ENCODE measurements at places on chromosomes 13 and 19.

GRCh38 chr19:6213266-6213595 is 66.5 kb downstream of the MLLT1 start:
- DNase-seq = no peak

GRCh38 chr13:28558567-28558966 is 63.6 kb upstream of the FLT1 start:
- no peak for DNase-seq

- DNase-seq = no peak
These were observed 323.1 kb downstream of the ZNF536 start for GRCh38 chr19:30695171-30695875.

- peak; percentile 21 for DNase-seq
These were observed 1.3 kb downstream of the IZUMO1 start for GRCh38 chr19:48745208-48745995.

DNA sequence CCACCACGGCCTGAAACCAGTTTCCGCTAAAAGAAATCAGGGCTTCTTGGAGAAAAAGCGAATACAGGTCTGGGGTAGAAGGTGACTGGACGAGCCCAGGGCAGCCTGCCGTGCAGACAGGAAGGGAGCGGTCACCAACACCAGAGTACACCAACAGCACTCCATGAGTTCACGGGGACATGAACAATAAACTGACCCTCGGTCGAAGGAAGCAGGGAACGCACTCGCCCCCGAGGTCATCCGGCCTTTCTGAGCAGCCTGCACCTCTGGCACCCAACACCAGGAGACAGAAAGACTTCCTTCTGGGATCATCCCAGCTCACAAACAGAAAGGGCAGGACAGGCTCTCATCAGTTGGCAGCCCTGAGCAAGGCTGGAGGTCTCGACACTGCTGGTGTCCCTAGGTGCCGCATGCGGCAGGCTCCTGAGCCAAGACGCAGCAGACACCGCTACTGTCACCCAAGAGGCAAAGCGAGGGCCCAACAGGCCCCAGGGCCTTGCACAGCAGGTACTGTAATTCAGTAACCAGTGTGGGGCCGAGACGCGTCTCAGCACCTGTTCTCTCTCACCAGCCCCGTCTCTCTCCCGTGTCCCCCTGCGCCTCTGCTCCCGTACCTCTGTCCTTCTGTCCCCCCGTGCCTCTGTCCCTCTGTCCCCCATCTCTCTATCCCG is 18.0 kb downstream of the DCUN1D2 start:
- DNase-seq = no peak

- no peak for DNase-seq
These were observed 688 bp downstream of the ZNF225 start for GRCh38 chr19:44113784-44114390.

DNA sequence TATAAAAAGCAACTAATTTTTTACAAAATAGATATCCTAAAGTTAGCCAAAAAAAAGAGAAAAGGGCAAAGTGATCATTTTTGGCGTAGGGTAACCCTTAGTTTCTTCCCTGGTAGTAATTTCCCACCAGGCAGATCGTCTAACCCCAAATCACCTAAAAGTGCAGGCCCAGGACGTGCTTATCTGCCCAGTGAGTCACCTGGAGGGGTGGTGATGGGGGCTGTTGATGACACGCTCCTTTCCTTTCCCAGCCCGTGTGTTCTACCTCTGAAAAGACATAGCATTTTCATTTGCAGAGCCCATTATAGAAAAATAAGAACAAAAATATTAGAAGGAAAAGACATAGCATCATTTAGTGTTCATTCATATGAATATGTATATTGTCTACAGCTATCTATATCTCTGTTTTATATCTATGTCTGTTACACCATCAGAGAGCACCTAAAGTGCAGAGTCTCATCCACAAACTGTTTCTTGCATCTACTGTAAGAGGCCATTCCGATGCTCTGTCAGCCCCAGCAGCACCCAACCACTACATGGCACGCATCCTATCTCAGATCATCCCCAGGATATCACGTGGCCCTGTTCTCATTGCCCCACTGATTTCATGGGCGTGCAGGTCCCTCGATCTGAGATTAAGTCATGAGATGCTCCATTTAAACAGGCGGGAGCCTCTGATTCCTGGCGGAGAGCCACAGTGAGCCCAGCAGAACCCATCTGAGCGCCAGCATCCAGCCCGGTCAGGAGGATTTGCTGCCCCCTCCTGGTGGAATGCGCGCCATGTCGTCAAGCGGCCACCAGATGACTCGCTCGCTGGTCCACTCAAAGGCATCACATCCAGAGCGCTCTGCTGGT is 8.5 kb upstream of the LILRB3 start:
- DNase-seq = peak; percentile 81

- no peak for DNase-seq
These were observed 342.8 kb downstream of the DACH1 start for GRCh38 chr13:71524245-71524612.

DNA sequence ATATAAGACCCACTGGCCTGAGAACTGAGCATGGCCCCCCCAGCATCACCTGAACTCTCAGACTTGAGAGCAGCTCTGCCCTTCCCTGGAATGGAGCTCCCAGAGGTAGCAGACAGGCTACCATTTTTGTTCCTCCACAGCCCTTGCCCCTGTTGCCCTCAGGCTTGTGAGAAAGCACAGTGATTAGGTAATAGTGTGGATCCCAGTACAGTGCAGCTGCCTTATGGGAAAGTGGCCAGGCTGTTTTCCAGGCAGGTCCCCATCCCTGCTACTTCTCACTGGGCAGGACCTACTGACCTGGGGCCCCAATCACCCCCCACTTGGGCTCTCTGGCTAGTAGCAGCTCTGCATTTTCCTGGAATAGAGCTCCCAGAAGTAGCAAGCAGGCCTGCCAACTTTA is 834.0 kb downstream of the DACH1 start:
- no peak for DNase-seq

- no peak for DNase-seq
These were observed 166.4 kb downstream of the TEX29 start for GRCh38 chr13:111486801-111487200.

DNA sequence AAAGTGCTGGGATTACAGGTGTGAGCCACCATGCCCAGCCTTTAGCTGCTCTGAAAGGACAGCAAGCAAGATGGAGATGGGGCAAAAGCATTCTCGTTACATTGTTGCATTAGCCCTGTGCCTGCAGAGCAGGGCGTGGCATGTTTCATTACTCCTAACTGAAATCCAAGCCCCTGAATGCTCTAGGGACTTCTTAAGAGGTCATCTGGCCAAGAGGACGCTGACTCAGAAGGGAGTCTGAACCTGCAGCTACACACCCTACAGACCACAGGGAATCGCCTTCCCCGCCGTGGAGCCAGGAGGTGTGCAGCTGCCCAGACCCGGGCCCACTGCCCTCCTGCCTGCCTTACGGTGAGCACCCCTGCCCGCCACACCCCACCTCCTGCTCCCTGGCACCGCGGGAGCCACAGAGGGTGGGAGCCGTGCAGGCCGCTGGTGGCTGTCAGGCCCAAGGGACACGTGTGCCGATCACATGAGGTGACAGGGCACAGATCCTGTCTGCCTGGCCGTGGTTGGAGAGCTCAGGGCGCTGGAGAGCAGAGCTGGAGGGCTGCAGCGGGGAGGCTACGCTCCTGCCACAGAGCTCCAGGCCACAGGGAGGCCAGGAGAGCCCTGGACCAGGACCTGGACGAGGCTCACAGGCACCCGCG is 27.2 kb downstream of the ADPRHL1 start:
- no peak for DNase-seq

GRCh38 chr13:97124206-97124605 is 97.9 kb upstream of the MBNL2 start:
- DNase-seq = no peak

GRCh38 chr13:30998136-30999088 is 66.0 kb downstream of the TEX26 start:
- DNase-seq = no peak

All from stimulated activated naive CD4-positive, alpha-beta T cell treated with Interleukin-2 at 50 U/mL for 16 hours (primary cell).